ENCODE measurements at places on chromosomes 12 and 14.

DNA sequence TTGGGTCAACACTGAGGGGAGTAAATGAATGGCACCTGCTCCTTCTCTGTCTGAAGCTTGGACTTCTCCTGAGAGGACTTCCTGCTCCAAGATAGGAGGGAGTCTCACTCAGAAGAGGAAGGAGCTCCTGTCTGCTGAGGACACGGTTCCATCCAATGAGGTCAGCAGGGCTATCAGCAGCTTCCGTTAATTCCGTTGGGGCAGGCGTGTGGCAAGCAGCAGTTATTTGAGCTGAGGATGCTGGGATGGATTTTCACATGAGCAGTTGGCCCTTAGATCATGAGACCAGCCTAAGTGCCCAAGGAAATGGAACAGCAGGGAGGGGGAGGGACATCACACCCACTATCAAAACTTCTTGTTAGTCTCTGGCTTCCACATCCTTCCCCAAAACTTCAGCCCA is 159.0 kb upstream of the PZP start:
- no peak for DNase-seq

DNA sequence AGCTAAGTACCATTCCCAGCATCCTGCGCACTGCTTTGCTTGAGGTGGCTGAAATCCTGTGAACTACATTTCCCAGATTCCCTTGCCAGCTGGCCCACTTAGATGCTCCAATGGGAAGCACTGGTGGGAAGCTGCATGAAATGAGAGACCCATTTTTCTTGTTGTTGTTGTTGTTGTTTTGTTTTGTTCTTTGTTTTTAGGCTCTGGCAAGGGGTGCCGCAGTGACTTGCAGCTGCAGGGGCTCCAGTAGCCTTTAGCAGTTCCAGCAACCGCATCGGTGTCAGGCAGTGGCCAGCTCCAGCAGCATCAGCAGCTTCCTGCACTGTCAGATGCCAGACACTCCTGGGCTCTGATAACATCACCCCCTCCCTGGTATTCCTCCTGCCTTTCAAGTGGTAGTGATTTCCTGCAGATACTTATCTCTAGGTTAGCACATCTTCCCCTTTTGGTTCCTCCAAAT is 8.8 kb upstream of the EGLN3 start:
- no peak for DNase-seq

DNA sequence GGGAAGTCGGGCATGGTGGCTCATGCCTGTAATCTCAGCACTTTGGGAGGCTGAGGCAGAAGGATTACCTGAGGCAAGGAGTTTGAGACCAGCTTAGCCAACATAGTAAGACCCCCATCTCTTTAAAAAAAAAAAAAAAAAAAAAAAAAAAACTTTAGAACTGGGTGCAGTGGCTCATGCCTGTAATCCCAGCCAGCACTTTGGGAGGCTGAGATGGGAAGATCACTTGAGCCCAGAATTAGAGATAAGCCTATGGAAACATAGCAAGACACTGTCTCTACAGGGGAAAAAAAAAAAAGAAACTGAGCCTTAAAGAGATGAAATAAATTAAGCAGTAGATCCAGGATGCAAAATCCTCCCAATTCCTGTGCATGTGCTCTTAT is 1.7 kb upstream of the PA2G4 start:
- DNase-seq: no peak

DNA sequence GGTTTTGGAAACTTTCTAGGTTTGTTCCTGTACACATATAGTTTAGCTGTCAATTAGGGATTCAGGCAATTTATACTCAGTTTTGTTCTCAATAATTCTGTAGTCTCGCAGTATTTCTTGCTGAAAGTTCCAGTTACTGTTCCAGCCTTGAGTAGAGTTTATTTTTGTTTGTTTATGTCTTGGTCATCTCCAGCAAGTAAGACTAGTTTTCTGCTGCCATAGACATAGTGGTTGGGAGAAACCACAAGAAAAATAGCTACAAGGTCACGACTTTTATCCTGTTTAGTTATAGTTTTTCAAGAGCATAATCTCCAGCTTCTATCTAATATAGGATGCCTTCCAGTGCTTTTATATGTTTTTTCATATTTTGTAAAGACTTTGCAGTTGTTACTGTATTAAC is 99.6 kb upstream of the FOXG1 start:
- DNase-seq: no peak

DNA sequence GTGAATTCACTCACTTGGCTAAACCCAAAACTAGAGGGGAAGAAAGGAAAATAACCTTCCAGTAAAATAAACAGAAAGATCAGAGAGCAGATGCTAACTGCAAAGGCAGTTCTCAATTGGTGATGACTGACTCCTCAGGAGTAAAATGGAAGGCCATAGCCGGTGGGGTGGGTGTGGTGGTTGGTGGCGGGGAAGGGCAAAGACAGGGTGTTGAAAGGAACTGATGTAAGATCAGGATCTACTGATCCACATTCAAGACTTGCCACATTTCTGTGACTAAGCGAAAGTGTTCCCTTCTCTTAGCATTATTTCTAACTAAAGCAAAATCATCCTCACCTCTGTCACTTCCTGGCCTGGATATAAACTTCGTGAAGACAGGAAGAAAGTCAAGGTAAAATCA is 26.3 kb upstream of the TC2N start:
- no peak for DNase-seq

DNA sequence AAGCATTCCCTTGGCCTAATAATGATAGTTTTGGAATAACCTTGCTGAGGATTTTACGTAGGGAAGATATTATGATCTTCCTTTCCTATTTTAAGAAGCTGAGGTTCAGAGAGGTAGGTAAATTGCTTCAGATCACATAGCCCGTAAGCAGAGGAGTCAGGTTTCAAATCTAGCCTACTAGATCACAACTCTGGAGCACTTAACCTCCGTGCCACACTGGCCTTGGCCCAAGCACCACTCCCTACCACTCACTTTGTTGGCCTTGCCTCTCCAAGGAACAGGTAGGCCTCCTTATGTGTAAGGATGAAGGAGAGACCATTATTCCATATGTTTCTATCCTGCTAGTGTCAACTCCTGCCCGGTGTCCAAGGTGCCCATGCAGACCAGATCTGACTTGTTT is 12.4 kb upstream of the ACOT1 start:
- no peak for DNase-seq
